ENCODE measurements at places on chromosomes 12 and 14.

DNA sequence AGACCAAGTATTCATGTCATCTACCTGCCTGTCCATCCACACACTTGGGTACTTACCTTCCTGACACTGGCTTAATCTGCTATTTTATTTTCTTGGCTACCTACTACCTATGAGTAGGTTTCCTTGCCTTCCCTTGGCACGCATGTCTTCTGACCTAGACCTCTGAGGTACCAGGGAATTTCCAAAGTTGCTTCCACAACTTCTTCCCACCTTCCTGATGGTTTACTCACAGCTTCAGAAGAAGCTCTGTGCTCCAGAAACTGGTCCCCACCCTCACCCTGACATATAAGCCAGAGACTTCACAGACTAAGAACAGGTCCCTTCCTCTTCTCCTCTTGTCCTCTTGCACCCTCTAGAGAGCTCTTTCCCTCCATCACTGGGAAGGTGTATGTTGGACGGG, 35.7 kb upstream of the DDX11 start:
- DNase-seq: no peak

DNA sequence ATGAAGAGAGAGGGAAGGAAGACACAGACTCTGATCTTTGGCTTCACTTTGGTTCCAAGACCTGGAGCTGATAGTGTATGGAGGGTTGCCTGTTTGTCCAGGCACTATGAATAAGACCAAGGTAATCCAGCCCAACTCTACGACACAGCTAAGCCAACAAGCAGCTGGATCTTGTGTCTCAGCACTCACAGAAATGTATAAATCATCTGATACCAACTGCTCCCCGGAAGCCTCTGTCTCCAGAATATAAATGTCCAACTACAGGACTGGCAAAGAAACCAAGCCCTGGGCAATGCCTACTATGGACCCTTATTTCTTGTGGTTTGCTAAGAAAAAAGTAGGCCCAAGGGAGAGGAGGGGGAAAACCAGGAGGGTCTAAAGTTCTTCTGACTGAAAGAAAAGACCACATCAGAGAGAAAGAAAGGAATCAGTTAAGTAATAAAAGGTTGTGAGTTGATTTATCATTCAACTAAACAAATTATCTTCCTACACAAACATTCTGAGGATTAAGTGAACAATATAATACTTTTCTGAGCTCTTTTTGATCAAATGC, 204.0 kb downstream of the DAD1 start:
- DNase-seq: no peak

DNA sequence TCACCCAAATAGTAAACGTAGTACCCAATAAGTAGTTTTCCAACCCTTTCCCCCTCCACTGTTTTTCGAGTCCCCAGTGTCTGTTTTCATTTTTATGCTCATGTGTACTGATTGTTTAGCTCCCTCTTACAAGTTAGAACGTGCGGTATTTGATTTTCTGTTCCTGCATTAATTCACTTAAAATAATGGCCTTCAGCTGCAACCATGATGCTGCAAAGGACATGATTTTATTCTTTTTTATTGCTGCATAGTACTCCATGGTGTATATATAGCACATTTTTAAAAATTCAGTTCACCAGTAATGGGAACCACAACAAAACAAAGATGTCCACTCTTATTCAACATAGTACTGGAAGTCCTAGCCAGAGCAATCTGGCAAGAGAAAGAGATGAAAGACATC, 72.8 kb downstream of the DUSP6 start:
- DNase-seq: no peak

GRCh38 chr12:11755302-11755930, 105.9 kb downstream of the ETV6 start:
- no peak for DNase-seq
